ENCODE measurements at places on chromosomes 4 and X. TPM values are rescaled to one million over a fixed set of nuclear protein-coding genes. Genes with fewer than 3 reads are reported as not detected.

TMPRSS11B gene
- total RNA-seq: 1.5 TPM

DNA sequence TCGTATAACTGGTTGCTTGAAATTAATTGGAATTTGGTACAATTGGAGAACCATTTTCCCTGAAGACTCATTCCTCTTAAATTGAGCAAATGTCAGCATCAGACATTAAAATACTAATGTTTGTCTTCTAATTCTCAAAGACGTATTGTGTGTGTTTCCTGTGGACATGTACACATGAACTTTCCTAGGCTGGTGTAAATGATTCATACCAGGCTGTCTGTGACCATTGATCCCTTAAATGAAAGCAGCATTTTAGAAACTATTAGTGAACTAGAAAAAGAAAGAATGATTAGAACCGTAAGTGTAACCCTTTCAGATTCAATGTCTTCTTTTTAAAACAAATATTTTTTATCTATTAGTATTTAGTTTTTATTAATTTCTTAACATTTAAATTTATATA lies 332.9 kb downstream of the PPP3CA start:
- no peak overlapping the region for H3K27ac ChIP-seq
- no peaks in the 10 kb centered on the region for H3K36me3 ChIP-seq
- no peaks in the 10 kb centered on the region for H3K4me1 ChIP-seq
- no peaks in the 10 kb centered on the region for H3K27me3 ChIP-seq
- H3K4me3 ChIP-seq: no peak overlapping the region

TEX11 gene
- not detected for total RNA-seq

DNA sequence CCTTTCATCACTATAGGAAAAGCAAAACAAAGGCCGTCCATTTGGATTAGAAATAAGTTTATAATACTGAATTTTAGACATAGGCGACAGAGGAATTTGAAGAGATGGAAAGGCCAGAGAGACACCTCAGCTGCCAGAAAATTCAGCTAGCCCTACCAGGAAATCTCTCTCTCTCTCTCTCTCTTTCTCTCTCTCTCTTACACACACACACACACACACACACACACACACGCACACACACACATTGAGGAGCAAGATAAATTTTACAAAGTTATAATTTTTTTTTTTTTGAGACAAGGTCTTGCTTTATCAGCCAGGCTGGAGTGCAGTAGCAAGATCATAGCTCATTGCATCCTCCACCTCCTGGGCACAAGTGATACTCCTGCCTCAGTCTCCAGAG lies 1.4 kb downstream of the XK start:
- peak overlapping the region; percentile 83 for H3K27ac ChIP-seq
- no peaks in the 10 kb centered on the region for H3K27me3 ChIP-seq
- no peak for DNase-seq
- H3K36me3 ChIP-seq: no peaks in the 10 kb centered on the region

GRCh38 chrX:31170792-31171191 lies 99.0 kb upstream of the FTHL17 start:
- no peak for DNase-seq
- no peak overlapping the region for H3K27ac ChIP-seq
- H3K4me1 ChIP-seq: no peaks in the 10 kb centered on the region
- no peak overlapping the region for H3K4me3 ChIP-seq

DNA sequence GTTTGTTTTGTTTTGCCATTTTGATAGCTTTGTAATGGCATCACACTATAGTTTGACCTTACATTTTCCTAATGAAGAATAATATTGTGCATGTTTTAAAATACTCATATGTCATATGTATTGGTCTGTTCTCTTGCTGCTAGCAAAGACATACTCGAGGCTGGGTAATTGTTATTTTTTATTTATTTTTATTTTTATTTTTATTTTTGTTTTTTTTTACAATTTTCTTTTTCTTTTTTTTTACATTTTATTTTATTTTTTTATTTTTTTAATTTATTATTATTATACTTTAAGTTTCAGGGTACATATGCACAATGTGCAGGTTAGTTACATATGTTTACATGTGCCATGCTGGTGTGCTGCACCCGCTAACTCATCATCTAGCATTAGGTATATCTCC lies 104.6 kb upstream of the GRID2 start:
- DNase-seq: no peak
- no peak overlapping the region for H3K27ac ChIP-seq
- H3K4me3 ChIP-seq: no peak overlapping the region
- no peaks in the 10 kb centered on the region for H3K4me1 ChIP-seq
- no peaks in the 10 kb centered on the region for H3K36me3 ChIP-seq

EDA2R gene
- 0.18 TPM for total RNA-seq

EFHC2 gene
- not detected for total RNA-seq

GRCh38 chr4:177778623-177779022 lies 336.4 kb upstream of the AGA start:
- H3K4me3 ChIP-seq: no peak overlapping the region
- no peaks in the 10 kb centered on the region for H3K4me1 ChIP-seq
- no peaks in the 10 kb centered on the region for H3K36me3 ChIP-seq
- no peak overlapping the region for H3K27ac ChIP-seq
- no peaks in the 10 kb centered on the region for H3K27me3 ChIP-seq

Data from stomach (tissue), 19 donors.